HS-5 (cell line): ENCODE measurements at places on chromosomes 7 and 10.

GRCh38 chr7:140485500-140486265 lies 6.4 kb upstream of the MKRN1 start:
- DNase-seq: no peak

- DNase-seq: no peak
Measured at GRCh38 chr7:153912211-153912610, 140.0 kb upstream of the DPP6 start.

DNA sequence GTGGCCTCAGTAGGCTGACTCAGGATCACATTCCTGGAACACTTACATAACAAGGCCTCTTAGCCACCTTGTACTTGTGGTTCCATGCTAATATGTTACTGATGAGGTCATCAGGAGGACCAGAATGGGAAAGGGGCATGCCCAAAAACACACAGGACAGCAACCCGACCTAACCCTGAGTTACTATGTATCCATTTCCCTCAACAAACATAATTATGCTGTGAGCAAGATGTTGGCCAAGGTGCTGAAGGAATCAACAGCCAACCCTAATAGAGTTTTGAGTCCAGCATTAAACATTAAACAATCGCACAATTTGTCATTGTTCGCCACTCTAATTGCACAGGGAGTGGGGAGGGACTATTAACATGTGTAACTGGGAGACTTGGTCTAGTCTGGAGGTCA lies 129.4 kb downstream of the PLPP4 start:
- no peak for DNase-seq

DNA sequence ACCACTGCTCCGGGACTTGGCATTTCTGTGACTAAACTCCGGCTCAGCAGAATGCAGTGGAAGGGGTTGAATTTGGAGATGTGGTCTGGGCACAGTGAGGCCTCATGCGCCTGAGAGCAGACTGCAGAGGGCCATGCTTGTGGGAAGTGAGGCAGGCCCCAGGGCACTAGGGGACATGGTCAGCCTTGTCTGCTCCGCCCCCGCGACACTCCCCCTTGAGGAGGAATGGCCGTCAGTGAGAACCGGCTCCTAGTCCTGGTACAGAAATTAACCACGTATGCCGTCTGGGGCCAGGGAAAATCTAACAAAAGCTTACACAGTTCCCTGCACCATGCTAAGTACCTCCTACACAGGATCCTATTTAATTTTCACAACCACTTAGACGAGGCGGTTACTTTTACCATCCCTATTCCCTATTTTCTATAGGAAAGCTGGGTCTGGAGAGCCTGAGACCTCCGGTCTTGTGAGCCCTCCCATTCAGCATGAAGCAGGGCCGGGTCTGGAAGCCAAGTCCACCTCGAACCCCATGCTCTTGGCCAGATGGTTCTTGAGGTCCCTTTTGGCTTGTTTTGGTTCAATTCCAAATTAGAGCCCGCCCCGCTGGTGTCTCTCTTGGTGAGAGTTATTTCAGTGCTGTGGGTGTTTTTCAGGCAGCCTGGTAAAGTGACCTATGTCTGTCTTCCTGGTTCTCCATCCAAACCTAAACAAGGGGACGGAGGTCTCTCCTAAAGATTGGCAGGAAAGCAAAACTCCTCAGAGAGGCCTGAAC lies 87.7 kb upstream of the PITRM1 start:
- DNase-seq: no peak

- DNase-seq: peak; percentile 47
Measured at GRCh38 chr7:37916673-37917660, at the start of gene SFRP4. Gene SFRP4, minus strand, starts transcription at chr7:37916817. Its CDS starts 280 bp downstream, at chr7:37916537.

DNA sequence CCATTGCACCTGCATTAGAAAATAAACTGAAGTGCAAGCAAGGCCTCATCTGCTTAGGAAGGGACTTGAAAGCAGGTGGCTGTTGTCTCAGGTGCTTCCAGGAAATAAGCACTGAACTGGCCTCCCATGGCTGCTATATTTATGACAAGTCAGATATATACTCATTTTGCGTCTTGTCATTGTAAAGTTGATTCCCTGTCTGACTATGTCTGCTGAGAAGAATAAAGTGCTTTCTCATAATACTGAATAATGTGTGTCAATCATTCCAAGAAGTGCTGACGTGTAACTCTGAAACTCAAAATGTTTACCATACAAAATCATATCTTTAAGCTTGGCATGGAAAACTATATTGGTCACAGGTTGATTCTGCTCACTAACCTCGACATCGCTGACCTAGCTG lies 44.9 kb upstream of the SVOPL start:
- no peak for DNase-seq

- peak; percentile 23 for DNase-seq
Measured at GRCh38 chr7:138565451-138566114, 105.5 kb downstream of the TRIM24 start.

DNA sequence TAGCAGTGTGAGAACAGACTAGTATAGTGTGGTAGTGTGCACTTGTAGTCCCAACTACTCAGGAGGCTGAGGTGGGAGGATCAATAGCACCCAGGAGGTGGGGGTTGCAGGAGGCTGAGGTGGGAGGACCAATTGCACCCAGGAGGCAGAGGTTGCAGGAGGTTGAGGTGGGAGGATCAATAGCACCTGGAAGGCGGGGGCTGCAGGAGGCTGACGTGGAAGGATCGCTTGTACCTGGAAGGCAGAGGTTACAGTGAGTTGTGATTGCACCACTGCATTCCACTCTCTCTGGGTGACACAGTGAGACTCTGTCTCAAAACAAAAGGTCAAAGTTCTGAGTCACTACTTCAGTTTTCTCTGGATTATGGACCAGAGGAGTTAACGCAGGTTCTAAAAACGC lies 22.6 kb upstream of the DIP2C start:
- no peak for DNase-seq

DNA sequence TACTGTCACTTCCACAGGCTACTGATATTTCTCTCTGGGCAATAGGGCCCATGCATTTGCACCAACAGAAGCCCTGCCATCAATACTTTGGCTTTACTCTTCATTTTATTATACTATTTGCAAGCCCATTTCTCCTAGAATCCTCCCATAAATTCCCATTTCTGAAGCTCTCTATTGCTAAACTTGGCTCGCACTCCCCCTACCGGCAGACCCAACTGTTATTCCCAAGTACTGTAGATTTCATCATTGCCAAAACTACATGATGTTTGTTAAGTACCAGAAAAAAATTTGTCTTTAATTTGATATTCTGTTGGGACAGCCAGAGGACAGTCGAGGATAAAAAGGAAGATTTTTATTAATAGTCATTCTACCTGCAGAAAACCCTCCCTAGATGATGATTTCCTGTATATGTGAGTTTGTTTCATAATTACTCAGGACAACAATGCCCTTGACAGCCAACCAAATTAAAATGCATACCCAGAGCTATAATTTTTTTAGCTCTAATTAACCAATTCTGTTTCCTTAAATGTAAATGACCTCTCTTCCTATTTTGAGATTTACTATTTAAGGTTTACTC lies 298.6 kb downstream of the REEP3 start:
- no peak for DNase-seq

DNA sequence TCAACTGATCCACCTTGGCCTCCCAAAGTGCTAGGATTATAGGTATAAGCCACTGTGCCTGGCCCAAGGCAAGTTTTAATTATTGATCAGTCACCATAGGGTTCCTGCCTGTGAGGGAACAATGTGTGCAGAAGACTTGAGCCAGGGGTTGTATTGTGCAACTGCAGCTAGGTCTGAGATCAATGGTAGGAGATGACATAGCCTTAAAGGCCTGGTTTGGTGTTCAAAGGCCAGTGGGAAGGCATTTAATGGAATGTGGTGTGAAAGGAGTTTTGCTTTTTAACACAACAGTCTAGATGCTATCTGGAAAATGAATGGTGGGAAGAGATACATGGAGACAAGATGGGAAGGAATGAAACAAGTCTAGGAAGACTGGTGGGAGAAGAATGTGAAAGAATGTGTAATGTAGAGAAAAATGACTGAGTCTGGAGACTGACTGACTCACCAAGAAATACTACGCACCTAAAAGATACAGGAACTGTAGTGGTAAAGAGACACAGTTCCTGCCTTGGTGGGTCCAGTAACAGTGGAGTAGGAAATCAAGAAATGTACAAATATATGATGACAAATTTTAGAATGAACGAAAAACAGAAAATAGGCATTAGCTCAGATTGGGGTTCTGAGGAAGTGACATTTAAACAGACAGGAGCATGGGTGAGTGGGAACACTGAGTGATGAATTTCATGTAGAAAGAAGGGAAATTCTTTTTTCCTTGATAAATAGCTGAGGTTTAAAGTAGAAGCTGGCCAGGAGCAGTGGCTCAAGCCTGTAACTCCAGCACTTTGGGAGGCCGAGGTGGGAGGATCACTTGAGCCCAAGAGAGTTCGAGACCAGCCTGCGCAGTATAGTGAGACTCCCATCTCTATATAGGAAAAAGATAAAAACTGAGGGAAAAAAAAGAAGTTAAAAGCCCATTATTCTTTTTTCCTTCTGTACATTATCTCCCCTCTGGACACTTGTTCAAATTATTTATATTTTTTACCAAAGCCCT lies 9.4 kb downstream of the HNRNPF start:
- no peak for DNase-seq

GRCh38 chr10:43258211-43258561 lies 8.7 kb downstream of the RASGEF1A start:
- no peak for DNase-seq

GRCh38 chr10:117578999-117579590 lies 36.5 kb downstream of the EMX2 start:
- no peak for DNase-seq

DNA sequence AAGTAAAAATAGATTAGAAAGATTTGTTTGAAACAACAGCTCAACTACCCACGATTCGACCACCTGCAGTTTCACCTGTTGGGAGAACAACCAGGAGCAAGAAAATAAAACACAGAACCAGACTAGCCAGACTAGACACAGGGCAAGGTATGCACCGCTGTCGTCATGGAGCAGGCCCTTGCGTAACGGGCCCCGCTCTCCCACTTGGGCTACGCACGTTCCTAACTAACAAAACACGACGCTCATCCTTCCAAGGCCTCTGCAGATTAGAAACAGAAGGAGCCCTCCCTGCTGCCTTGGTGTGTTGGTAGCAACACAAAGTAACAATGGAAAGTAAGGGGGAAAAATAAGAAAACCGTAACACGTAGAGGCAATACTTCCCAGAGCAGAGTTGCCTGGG lies 45.1 kb upstream of the ELMO1 start:
- no peak for DNase-seq

DNA sequence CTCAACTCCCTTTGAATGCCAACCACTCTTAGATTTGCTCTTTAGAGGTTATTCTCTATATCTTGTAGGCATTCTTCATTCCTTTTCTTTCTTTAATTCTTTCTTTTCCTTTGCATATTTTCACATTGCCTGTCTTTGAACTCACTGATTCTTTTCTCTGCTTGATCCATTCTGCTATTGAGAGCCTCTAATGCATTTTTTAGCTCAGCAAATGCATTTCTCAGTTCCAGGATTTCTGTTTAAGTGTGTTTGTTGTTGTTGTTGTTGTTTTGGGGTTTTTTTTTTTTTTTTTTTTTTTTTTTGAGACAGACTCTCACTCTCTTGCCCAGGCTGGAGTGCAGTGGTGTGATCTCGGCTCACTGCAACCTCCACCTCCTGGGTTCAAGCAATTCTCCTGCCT lies 71.6 kb downstream of the FBXL13 start:
- no peak for DNase-seq

- DNase-seq: no peak
Measured at GRCh38 chr7:17719998-17720397, 220.3 kb downstream of the SNX13 start.

- no peak for DNase-seq
Measured at GRCh38 chr7:52962402-52963076, 72.9 kb upstream of the POM121L12 start.

DNA sequence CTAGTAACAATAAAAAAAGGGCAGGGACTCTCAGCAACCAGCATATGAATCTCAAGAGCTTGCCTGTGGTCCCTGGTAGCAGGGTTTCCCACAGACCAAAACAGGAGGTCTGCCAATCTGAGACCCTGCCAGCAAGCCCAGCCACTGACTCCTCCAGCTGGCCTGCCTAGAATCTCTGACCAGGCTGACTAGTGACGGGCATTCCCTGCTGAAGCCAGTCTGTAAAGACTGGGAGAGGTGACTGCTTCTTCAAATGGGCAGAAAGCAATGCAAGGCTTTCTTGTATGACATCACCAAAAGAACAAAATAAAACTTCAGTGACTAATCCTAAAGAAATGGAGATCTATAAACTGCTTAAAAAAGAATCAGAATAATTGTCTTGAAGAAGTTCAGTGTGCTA lies 249.4 kb downstream of the TCF7L2 start:
- DNase-seq: peak; percentile 8

DNA sequence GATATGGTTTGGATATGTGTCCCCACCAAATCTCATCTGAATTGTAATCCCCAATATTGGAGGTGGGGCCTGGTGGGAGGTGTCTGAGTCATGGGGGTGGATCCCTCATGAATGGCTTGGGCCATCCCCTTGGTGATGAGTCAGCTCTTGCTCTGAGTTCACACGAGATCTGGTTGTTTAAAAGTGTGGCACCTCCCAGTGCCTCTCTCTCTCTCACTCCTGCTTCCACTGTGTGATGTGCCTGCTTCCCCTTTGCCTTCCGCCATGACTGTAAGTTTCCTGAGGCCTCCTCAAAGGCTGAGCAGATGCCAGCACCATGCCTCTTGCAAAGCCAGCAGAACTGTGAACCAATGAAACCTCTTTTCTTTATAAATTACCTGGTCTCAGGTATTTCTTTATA lies 4.8 kb upstream of the GCK start:
- DNase-seq: no peak

- no peak for DNase-seq
Measured at GRCh38 chr7:47914717-47915615, 33.3 kb downstream of the PKD1L1 start.

- DNase-seq: no peak
Measured at GRCh38 chr10:103726637-103727036, 128.7 kb downstream of the SH3PXD2A start.

GRCh38 chr10:35752469-35753461 lies 110.7 kb upstream of the FZD8 start:
- no peak for DNase-seq

GRCh38 chr10:101769541-101770180 lies 6.3 kb downstream of the FGF8 start:
- no peak for DNase-seq

DNA sequence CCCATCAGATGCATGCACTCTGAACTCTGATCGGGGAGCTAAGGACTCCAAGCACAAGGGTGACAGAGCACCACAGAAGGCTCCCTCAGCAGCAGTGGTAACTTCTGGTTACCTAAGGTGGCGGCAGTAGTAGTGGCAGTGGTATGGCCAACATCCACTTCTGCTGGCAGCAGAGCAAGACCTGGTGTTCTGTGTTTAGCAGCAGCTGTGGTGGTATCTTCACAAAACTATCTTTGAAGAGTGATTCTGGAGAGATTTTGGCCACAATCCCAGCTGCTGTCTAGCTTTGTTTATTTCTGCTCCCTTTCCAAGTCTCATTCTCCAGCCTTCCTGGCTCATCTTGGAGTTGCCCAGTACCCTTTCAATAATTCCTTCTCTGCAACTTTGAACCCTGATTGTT lies 102.4 kb upstream of the LRGUK start:
- no peak for DNase-seq

- no peak for DNase-seq
Measured at GRCh38 chr7:11332865-11333228, 359.2 kb downstream of the PHF14 start.

- DNase-seq: no peak
Measured at GRCh38 chr7:1693419-1693990, 23.4 kb downstream of the ELFN1 start.

GRCh38 chr7:87231258-87231657 lies 11.7 kb upstream of the TMEM243 start:
- DNase-seq: no peak
